ENCODE measurements at places on chromosomes 1 and 21.

DNA sequence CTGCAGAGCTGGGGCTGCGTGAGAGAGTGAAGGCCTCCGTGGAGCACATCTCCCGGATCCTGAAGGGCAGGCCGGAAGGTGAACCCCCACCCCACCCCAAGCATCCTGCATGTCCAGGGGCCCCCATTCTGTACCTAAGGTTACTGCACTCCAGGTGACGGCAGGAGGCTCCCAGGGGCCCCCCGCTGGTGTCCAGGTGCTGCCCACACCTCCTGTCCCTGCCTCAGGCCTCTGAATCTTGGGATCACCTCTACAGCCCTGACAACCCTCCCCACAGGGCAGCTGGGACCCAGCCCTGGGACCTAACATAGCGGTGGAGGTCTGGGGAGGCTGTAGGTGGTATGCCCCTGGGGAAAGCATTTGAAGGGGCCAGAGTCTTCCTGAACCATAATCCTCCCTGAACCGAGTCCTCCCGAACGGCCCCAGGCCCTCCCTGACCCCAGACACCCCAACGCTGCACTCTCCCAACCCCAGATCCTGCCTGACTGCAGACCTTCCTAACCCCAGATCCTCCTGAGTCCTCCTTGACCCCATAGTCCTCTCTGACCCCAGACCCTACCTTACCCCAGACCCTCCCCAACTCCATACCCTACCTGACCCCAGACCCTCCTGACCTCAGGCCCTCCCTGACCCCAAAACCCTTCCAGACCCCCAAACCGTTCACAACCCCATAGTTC lies 33.5 kb downstream of the TRIM11 start:
- peaks cover 5% of the 10 kb centered on the region for H3K4me1 ChIP-seq
- H3K4me3 ChIP-seq = no peak overlapping the region
- H3K36me3 ChIP-seq = no peaks in the 10 kb centered on the region
- no peak for DNase-seq
- H3K27me3 ChIP-seq = peaks cover 2% of the 10 kb centered on the region
- H3K27ac ChIP-seq = no peak overlapping the region

GRCh38 chr1:88731475-88732269 lies 47.6 kb downstream of the PKN2 start:
- no peaks in the 10 kb centered on the region for H3K4me1 ChIP-seq
- H3K4me3 ChIP-seq = no peak overlapping the region
- no peaks in the 10 kb centered on the region for H3K27me3 ChIP-seq
- H3K36me3 ChIP-seq = no peaks in the 10 kb centered on the region
- no peak overlapping the region for H3K27ac ChIP-seq
- DNase-seq = no peak

- peaks cover 21% of the 10 kb centered on the region for H3K4me1 ChIP-seq
- no peaks in the 10 kb centered on the region for H3K27me3 ChIP-seq
- H3K4me3 ChIP-seq = no peak overlapping the region
- DNase-seq = no peak
- no peaks in the 10 kb centered on the region for H3K36me3 ChIP-seq
- H3K27ac ChIP-seq = no peak overlapping the region
These were observed 910 bp upstream of the ANKRD65 start for GRCh38 chr1:1421907-1422464.

DNA sequence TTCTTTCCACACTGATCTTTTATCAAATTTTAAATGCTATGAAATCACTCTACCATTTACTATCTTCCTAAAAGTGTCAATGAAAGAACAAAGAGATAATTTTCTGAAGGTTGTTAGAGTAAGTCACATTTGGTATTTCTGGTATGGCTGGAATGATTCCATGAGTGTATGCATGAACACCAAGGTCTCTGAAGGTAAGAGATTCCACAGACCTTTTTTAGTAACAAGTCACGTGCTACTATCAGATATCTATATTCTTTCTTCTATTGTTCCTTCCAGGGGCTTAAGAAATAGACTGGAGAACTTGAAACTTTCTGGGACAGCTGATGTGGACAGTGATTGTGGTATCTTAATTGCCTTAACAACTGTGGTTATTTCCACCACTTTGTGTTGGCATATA lies 265.0 kb downstream of the SDCCAG8 start:
- H3K4me1 ChIP-seq = no peaks in the 10 kb centered on the region
- no peaks in the 10 kb centered on the region for H3K27me3 ChIP-seq
- DNase-seq = no peak
- H3K27ac ChIP-seq = no peak overlapping the region

- no peaks in the 10 kb centered on the region for H3K27me3 ChIP-seq
- 0 out of 2 replicates have a peak, but pooled peaks cover 3% of the 10 kb centered on the region for H3K36me3 ChIP-seq
- no peak overlapping the region for H3K4me3 ChIP-seq
- H3K27ac ChIP-seq = no peak overlapping the region
These were observed 99.5 kb downstream of the BCAR3 start for GRCh38 chr1:93581917-93582850.

DNA sequence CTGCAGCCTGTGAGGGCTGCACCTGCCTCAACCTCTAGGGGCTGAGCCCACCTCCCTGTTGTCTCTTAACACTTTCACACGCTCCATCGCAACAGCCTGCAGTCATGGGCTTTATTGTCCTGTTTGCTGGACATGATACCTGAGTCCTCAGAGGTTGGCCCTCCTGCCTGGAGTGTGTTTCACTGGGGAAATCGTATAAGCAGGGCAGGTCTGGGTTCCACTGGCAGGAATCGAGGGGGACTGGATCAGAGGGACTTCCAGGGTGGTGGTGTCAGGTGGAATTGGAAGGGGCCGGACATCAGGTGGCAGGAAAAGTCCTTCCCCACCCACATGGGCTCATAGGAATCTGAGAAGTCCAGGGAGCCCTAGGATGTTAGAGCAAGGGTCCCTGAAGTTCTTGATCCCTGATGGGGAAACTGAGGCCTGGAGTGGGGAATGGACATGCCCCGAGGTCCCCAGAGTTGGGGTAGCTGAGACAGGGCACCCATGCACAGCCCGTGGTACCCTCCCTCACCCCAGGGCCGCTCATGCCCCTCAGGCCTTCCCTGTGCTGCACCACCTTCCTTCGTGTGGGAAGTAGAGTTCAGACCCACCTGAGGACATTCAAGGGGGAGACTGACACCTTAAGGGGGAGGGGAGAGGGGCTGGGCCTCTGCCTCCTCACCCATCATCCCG lies 66.6 kb downstream of the PIK3CD start:
- H3K36me3 ChIP-seq = peaks cover 4% of the 10 kb centered on the region
- no peak overlapping the region for H3K27ac ChIP-seq
- DNase-seq = no peak
- no peaks in the 10 kb centered on the region for H3K27me3 ChIP-seq

DNA sequence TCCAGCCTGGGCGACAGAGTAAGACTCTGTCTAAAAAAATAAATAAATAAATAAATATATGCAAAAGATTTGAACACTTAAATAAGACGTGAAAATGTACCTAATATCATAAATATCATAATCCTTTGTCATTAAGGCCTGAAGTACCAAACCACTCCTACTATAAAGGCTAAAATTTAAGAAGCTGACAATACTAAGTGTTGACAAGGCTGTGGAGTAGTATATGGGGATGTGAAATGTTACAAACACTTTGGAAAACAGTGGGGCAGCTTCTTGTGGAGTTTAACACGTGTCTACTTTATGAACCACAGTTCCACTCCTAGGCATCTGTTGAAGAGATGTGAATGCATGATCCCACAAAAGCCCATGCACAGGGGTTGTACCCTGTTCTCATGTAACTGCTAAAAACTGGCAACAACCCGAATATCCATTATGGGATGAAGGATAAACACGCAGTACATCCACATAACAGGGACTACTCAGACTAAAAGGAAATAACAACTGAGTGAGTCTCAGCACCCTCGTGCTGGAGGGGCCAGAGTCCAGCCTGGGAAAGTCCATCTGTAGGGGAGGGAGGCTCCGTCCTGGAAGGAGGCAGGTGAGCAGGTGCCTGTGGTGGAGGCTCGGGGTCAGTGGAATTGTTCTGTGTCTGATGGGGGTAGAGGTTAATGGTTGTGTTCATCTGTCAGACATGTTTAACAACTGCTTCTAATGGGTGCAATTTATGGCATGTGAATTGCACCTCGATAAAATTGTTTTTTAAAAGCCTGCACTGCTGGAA lies 6.7 kb upstream of the SLC19A1 start:
- no peaks in the 10 kb centered on the region for H3K27me3 ChIP-seq
- no peak for DNase-seq
- no peaks in the 10 kb centered on the region for H3K36me3 ChIP-seq
- peaks cover 7% of the 10 kb centered on the region for H3K4me1 ChIP-seq
- no peak overlapping the region for H3K27ac ChIP-seq
- H3K4me3 ChIP-seq = no peak overlapping the region

GRCh38 chr1:85692730-85693314 lies 15.4 kb downstream of the ZNHIT6 start:
- H3K4me3 ChIP-seq = no peak overlapping the region
- H3K36me3 ChIP-seq = no peaks in the 10 kb centered on the region
- no peak for DNase-seq
- H3K27me3 ChIP-seq = no peaks in the 10 kb centered on the region
- no peak overlapping the region for H3K27ac ChIP-seq

DNA sequence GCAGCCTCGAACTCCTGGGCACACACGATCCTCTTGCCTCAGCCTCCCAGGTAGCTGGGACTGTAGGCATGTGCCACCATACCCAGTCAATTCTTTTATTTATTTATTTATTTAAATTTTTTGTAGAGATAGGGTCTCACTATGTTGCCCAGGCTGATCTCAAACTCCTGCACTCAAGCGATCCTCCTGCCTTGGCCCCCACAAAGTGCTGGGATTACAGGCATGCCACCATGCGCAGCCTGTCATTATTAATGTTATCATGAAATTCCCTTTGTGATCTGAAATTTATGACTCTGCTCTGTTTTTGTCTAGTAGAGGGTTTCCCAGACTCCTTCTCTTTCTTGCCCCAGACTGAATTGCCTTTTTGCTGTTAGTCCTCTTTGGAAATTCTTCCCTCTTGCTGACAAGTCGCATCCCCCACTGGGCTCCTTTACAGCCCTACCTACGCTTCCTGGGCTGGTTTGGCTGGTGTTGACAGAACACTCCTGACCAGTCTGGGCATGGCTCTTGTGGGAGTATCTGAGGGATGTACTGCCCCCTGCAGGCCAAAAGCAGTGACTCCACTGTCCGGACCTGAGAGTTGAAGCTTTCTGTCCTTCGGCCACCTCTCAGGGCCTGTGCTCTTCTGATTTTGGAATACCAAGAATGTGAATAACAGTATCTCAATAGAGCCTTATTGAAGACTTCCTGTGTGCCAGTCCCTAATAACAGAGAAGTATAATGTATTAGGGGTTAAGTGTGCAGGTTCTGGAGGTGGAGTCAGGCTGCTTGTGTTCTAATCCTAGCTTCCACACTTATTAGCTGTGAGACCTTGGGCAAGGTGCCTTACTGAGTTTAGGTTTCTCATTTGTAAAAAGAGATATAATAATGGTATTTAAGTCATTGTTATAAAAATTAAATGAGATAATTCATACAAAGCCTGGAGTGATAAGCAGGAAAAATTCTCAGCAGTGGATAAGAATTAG lies 28.2 kb downstream of the TCEANC2 start:
- H3K4me1 ChIP-seq = no peaks in the 10 kb centered on the region
- peak; percentile 92 for DNase-seq
- no peaks in the 10 kb centered on the region for H3K36me3 ChIP-seq
- H3K27me3 ChIP-seq = no peaks in the 10 kb centered on the region
- H3K27ac ChIP-seq = no peak overlapping the region

GRCh38 chr1:156172696-156173470 lies 19.5 kb downstream of the SEMA4A start:
- H3K4me3 ChIP-seq = no peak overlapping the region
- H3K27ac ChIP-seq = no peak overlapping the region
- 0 out of 2 replicates have a peak, but pooled peaks cover 2% of the 10 kb centered on the region for H3K36me3 ChIP-seq
- H3K4me1 ChIP-seq = peaks cover 2% of the 10 kb centered on the region
- H3K27me3 ChIP-seq = no peaks in the 10 kb centered on the region

DNA sequence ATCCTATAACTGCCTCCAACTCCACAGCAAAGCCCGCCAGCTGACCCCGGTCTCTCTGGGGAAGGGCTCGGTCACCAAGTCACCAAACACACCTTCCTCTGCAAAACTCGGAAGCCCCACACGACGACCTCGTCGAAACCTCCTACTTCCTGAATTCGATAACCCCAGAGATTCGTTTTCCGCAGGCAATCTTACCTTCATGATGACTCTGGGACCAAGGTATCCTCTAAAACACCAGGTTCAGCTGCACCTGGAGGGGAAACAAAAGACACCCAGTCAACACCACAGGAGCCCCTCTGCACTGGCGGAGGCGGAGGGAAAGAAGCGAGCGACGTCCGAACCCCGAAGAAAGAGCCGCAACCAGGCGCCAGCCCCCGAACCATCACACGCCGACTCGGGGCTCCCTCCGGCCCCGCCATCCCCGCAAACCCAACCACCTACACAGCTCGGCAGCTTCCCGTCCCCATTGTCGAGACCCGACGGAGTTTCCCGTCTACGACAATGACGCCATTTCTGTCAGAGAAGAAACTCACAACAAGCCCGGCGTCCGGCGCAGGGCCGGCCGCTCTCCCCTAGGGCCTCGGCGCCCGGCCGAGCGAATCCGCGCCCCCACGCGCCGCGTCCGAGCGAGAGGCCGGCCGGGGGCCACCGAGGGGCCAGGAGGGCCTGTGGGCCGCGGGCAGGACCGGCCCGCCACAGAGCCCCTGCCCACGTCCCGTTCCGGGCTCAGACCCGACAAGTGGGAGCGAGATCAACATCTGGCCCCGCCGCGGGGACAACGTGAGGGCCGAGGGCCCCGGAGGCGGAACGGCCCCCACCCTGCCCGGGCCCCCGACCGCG lies 1.0 kb downstream of the ARID4B start:
- no peaks in the 10 kb centered on the region for H3K36me3 ChIP-seq
- no peak overlapping the region for H3K27ac ChIP-seq
- H3K27me3 ChIP-seq = no peaks in the 10 kb centered on the region
- no peak for DNase-seq

GRCh38 chr21:42298237-42298636 lies 17.0 kb downstream of the TFF3 start:
- no peak overlapping the region for H3K27ac ChIP-seq
- H3K36me3 ChIP-seq = no peaks in the 10 kb centered on the region
- DNase-seq = no peak
- H3K4me1 ChIP-seq = peaks cover 2% of the 10 kb centered on the region
- H3K4me3 ChIP-seq = no peak overlapping the region

DNA sequence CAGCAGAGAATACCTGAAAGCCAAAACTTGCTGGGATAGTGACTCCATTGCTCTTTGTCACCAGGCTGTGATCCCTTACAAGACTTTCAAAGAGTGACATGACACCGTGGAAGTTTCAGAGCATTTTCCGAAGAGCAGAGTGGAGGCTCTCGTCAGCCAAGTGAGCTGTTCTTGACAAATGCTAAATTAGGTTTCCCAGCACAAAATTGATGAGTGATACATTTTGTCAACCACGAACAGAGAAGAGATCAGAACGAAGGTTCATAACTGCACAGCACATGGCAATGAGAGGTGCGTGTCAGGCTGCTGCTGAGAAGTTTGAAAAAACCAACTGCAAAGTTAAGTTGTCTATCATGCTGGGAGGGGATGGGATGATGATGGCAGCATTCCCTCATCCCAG lies 184.4 kb upstream of the C1orf174 start:
- H3K27me3 ChIP-seq = no peaks in the 10 kb centered on the region
- H3K4me3 ChIP-seq = no peak overlapping the region
- H3K27ac ChIP-seq = no peak overlapping the region
- H3K4me1 ChIP-seq = no peaks in the 10 kb centered on the region
- DNase-seq = no peak

GRCh38 chr1:203361945-203362719 lies 11.2 kb upstream of the FMOD start:
- 0 out of 2 replicates have a peak, but pooled peaks cover 1% of the 10 kb centered on the region for H3K4me1 ChIP-seq
- H3K36me3 ChIP-seq = no peaks in the 10 kb centered on the region
- H3K27ac ChIP-seq = no peak overlapping the region
- DNase-seq = no peak
- H3K27me3 ChIP-seq = no peaks in the 10 kb centered on the region
- H3K4me3 ChIP-seq = no peak overlapping the region
